ENCODE measurements at places on chromosomes 2 and 18.
A peak's percentile ranks its signal among the peaks of the same experiment; 100 is the strongest.

- no peak for DNase-seq
These were observed 8.7 kb upstream of the TFCP2L1 start for GRCh38 chr2:121293450-121294325.

- DNase-seq: no peak
These were observed 77.2 kb downstream of the TLK1 start for GRCh38 chr2:171083451-171083850.

DNA sequence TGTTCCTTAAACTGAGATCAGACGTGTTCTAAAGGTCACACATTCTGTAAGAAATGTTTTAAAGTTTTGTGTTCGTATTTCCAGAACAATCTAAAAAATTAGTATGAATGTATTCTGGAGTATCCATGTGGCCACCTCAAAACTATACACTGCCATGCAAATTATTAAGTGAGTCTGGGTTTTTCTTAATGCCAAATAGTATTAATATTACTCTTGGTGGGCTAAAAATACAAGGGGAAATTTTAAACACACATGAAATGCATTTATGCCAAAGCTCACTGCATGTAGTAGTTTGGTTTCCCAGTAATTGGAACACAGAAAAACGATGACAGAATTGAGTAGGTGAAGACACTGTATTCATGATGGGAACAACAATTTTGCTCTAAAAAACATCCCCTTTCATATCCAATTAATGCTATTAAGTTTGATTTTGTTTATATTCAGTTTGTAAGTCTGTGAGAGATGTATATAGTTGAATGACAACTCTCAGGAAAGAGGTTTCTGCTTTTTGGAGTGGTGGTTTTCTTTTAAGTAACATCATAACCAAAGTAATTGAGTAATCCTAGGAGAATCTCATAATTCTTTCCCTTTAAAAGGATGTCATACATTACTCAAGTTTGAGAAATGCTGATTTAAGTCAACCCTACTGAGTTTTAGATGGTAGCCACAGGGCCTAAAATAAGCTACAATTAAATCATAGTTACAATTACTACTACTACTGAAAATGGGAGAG lies 75.7 kb upstream of the CDCA7 start:
- no peak for DNase-seq

DNA sequence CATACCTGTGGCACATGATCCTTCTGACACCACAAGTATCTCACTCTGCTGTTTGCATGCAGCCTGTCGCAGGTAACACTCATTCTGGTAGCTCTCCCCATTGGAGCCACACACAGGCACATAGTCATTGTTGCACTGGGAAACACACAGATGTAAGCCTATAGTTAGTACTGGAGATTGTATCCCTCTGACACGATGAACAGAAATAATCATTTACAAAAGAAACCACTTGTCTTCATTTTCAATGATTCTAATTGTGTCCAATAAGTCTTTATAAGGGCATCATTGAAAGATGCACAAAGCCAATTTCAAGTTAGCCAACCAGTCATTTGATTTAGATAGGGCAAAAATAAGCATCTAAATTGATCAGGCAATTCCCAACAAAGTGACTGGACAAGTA lies 10.4 kb downstream of the TMEFF2 start:
- DNase-seq: no peak

- no peak for DNase-seq
These were observed 13.1 kb upstream of the CATIP start for GRCh38 chr2:218343591-218343990.

DNA sequence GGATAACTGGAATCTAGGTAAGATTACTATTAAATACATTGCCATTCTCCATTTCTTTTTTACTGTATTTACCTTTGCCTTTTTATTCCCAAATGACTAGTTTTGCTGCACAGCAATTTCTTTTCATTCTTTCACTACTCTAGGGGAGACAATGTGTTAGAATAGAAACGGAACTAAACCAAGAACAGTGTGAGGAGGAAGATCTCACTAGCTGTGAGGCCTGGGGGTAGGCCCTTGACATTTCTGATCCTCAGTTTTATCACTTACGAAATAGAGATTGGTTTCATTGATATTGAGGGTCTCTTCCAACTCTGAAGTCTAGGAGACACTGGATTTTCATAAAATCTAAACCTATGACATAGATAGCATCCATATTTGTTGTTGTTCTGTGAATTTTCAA lies 191.1 kb downstream of the IKZF2 start:
- DNase-seq: no peak

DNA sequence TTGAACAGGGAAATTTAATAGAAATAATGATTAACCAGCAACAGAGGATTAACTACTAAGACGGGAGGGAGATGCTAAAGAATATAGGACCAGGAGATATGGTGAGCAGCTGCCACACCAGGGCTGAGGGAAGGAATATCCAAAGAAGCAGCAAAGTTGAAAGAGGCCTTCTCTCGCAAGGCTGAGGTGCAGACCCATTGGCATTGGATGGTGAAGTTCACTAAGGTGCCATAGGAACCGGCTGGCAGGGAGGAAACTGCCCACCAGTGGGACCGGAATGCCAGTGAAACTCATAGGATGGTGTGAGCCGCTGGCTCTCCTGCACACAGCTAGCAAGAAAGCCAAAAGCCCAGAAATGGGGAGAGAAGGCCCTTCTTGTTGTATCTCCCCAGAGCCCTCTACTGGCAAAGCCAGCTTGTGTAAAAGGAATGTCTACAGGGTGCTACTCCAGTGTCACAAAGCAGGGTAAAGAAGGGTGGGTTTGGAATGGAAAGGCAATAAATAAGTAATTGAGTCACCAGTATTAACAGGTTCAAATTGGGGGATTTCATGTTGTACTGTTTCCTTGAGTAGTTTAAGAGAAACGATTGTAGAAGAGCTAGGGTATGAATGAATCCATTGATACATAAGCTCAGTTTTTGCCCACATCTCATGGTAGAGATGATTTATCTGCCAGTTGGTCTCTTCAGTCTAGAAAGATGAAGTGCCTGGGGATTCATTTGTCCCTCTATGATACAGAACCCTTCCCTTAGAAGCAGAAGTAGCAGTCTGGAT lies 36.0 kb downstream of the FARP2 start:
- DNase-seq: peak; percentile 40

Measured in cardiac muscle cell (in vitro differentiated cells and primary cell).